GM12891 (cell line): ENCODE measurements at places on chromosomes 1 and 21.

DNA sequence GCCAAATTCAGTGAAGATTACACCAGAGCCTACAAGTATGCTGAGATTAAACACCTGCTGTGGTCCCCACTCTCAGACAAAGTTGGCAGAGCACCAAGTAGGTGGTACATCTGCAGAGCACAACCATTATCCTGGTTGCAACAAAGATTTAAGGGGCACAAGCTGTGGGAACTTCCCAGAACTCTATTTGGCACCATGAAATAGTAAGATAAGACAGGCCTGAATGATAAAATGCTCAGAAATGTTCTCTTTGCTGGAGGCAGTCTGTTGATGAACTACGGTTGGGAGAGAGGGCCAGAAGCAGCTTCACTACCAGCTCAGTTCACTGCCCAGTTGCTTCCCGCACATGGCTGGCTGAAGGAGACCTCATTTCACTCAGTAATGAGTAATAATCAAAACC, 19.9 kb downstream of the RPL5 start:
- DNase-seq = no peak

- no peak for DNase-seq
Measured at GRCh38 chr1:108590957-108591356, 31.1 kb downstream of the EEIG2 start.

DNA sequence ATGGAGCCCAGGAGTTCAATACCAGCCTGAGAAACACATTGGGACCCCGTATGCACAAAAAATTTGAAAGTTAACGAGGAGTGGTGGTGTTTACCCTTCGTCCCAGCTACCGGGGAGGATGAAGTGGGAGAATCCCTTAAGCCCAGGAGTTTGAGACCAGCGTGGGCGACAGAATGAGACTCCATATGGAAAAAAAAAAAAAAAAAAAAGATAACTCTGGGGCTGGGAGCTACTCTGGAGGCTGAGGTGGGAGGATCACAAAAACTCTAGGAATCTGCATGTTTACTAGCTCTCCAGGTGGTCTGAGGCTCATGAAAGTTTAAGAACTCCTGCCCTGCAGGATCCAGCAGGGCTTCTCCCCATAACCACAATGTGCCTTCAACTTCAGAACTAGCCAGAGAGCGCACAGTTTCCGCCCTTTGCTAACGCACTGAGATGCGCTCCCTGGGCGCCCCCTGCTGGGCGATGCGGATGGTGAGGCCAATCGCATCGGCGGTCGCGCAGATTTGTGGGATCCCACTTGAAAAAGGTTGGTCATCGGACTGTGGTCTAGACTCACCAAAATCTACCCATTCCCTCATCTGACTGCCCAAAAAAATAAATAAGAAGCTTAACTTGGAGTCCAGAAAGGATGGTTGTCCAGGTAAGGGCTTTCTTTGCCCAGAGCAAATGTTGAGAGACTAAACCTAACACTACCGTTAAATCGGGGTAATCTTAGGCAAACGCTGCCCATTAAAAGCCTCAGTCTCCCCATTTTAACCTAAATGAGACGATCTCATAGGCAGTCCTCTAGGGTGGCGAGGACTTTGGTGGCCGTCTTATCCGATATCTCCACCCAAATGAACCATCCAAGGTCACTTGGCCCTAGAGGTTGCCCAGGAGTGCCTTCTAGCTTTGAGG, 8.8 kb downstream of the ZNF683 start:
- peak; percentile 82 for DNase-seq

DNA sequence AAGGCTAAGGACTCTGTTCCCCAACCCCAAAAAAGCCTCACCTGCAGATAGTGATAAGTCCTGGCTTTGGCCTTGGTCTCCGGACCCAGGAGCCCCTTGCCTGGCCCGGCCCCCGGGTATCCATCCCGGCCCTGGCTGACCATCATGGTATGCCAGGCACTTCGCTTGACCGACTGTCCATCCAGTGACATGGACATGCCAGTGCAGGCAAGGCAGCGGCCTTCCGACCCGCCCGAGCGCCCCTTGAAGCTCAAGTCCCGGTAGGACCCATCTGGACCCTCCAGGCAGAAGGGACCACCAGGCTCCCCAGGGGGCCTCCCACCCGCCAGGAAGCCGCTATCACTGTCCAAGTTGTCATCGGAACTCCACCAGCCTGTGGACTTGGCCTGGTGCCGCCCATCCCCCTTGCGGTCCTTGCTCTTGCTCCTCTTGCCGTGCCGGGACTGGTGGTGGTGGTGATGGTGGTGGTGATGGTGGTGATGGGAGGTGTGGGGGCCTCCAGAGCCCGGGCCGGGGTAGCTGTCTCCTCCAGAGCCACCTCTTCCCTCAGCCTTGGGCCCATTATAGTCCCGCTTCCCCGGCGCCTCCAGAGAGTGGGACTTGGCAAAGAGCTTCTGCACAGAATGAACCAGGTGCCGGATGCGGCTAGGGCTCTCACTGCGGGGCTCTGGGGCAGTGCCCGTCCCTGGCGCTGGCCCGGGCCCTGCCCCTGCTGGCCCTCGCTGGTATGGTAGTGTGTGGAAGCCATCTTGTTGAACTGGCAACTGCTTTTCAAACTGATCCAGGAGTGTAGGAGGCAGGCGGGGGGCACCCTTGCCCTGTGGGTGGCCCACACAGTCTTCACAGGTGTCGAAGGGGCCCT, 25.0 kb downstream of the DLGAP3 start:
- DNase-seq = no peak
